ENCODE measurements at places on chromosomes 5 and 9.

- DNase-seq, result no peak
These were observed 260.6 kb downstream of the DENND1A start for GRCh38 chr9:123669346-123669745.

DNA sequence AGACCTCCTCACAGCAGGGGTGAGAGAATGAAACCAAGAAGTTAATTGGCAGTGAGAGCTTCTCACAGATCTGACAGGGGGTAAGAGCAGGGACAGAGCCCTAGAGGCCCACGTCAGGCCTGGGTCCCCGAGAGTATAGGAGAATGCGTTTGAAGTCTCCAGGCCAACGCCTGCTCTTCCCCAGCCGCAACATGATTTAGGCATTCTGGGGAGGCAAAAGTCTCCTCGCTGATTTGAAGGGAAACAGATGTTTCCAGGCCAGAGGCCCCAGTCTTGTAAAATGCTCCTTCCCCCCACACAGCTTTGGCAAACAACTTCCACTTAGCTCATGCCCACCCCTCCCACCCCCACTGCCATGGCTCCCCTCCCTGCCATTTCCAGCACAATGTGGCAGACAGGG, 239.2 kb upstream of the TRIM32 start:
- DNase-seq, result no peak

DNA sequence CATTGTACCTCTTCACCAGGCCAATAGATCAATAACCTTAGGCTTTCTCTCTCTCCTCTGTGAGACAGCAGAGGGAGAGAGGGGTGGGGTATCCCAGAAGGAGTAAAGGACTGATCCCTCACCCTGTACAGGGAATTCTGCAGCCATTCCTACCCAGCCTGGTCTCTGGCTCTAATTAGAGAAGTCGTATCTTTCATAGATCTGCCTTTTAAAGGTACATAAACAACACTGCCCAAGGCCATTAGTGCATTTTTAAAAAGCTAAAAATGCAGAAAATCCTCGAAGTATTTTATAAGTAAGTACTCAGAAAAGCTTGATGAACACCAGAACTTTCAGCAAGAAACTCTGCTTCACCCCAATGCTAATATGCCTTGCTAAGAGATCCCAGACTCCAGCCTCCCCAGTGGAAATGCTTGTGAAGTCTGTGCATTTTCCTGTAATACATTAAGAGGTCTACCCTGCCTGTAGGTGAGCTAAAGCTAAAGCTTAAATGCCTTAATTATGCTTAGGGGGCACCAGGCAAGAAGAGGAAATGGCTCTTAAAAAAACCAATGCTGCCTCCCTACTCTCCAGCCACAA, 200.0 kb upstream of the ANKRD55 start:
- DNase-seq, result no peak

GRCh38 chr5:59521476-59521875, 372.1 kb downstream of the PDE4D start:
- DNase-seq, result no peak

- DNase-seq, result no peak
These were observed 127.9 kb downstream of the EFNA5 start for GRCh38 chr5:107542831-107543231.

GRCh38 chr9:86516564-86516963, 162.4 kb upstream of the TUT7 start:
- no peak for DNase-seq

DNA sequence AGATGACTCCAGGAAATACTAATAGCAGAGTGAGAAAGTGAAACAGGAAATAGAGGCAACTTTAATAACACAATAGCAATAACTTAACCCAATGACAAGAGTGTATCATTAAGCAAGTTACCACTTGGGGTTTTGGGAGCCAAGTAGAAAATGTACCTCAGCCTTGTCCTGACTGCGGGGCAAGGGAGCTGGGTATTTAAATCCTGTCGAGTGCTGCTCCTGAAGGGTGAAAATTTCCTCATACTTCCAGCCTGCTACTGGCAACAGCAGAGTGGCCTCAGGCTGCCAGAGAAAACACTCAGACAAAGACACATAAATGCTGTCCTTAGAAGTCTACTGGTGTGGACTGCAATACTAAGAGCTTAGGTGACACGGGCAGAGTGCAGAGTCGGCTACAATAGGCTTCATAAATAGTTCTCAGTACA, 112.5 kb upstream of the EMB start:
- no peak for DNase-seq

DNA sequence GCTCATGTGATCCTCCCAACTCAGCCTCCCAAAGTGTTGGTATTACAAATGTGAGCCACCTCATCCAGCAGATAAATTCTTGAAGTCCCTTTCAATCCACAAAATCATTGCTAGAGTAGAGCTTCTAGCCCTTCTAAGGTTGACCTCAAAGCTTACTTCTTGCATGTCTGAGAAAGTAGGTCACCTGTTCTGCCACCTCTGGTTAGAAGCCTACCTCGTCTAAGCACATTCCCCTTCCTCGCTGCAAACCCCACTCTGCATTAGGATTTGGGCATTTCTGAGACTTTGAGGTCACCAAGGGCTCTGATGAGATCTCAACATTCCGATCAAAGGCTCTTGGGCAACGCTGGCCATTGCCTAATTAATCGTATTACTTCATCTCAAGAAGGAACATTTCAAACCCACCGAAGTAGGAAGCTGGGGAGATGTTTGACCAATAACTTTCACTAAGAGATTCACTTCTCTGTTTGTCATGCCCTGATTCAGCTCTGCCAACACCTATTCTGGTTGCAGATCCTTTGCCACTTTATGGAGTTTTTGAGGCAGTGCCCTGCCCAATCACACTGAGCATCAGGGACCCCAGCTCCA, 8.6 kb downstream of the ADAM19 start:
- DNase-seq, result no peak

DNA sequence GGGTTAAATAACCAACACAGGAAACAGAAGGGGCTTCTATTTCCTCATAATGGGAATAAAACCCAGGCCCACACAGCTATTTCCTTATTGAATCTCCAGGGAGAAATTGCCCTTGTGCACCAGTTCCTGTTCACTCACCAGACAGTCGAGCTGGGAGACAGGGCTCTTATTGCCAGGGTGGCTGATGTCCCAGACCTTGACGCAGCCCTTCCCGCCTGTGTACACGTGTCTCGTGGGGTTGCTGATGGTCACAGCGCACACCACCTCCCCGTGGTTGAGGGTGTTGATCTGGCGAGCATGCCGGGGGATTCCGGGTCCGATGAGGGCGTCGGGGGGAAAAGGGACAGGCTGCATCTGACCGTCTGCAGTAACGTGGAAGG, 96.5 kb downstream of the TLE1 start:
- no peak for DNase-seq

- DNase-seq, result no peak
These were observed 207.7 kb downstream of the PDE4D start for GRCh38 chr5:59685793-59686192.

DNA sequence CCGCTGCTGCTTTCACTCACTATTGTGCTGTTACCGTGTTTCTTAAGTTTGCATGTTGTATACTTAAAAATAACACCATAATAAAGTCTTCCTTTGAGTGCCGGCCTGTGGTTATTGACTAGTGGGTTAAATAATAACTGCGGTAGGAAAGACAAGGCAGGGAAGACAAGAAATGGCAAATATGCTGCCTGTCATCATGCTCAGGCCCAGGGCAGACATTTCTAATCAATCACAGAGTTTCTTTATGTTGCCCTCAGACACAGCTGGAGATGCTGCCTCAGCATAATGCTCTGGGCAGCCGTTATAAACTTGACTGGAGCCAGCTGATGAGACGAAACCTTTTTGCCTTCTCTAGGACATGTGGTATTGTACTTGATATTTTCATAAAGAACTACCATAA, 215.0 kb downstream of the GAPVD1 start:
- no peak for DNase-seq

DNA sequence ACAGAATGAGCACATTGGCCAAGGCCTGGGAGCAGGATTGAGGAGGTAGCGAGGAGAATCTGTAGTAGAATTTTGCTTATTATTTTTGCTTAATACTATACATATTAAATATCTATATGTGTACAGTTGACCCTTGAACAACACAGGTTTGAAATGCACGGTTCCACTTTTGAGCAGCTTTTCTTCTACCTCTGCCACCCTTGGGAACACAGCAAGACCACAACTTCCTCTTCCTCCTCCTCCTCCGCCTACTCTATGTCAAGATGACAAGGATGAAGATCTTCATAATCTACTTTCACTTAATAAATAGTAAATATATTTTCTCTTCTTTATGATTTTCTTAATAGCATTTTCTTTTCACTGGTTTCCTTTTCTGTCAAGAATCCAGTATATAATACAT, 541.4 kb downstream of the KCTD16 start:
- no peak for DNase-seq

All from activated CD4-positive, alpha-beta memory T cell treated with anti-CD3 and anti-CD28 coated beads, Interleukin-2, amount 10 ng/mL, durations not matched to agents 7 days and 5 days (primary cell).